Fibroblast of upper back skin (primary cell): ENCODE measurements at places on chromosomes 6 and 20.
A peak's percentile ranks its signal among the peaks of the same experiment; 100 is the strongest.

GRCh38 chr20:32494483-32495216, 90.5 kb downstream of the NOL4L start:
- DNase-seq = no peak

GRCh38 chr20:21623074-21623780, 82.2 kb upstream of the PAX1 start:
- no peak for DNase-seq

GRCh38 chr6:44702292-44702691, 314.8 kb downstream of the CDC5L start:
- peak; percentile 62 for DNase-seq

DNA sequence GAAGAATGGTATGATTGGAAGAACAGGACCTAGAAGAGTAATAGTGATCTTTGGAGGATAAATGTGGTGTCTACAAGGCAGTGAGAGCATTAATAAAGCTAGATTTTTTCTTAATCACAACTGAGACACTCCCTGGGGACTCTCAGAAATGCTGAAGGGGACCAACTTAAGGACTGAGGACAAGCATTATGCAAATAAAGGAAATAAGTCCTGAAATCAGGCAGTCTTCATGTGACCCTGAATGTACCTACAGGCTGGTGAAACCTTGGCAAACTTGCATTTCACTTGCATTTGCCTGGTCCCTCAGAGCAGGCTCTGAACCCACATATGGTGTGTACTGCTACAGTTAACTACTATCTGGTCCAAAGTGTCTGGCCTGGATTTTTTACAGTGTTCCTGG, 19.3 kb upstream of the TTK start:
- DNase-seq = no peak

DNA sequence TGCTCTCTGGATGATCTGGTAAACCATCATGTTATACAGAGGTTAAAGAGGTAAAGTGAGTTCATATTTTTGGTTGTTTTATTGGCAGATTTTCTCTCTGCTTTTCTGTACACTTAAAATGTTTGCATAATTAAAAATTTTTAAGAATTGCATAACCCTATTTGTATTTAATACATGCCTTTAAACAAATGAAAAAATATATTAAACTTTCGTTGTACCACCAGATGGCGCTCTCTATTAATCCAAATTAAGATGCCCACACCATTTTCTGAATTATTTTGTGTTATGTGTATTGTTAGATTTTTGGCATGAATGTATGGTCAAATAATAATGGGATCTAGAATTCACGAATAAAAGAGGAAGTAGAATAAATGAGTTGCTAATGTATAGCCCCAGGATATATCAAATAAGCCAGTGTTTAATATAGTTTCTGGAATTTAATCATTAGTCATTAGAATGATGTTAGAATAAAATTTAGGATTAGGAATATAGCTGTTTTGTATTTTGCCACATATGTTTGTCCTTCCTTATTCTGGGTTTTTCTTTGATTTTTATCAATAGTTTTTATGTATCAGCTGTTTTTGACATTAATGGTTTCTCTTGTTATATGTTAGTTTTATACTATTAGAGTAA, 38.9 kb downstream of the SMAP1 start:
- DNase-seq = peak; percentile 35

DNA sequence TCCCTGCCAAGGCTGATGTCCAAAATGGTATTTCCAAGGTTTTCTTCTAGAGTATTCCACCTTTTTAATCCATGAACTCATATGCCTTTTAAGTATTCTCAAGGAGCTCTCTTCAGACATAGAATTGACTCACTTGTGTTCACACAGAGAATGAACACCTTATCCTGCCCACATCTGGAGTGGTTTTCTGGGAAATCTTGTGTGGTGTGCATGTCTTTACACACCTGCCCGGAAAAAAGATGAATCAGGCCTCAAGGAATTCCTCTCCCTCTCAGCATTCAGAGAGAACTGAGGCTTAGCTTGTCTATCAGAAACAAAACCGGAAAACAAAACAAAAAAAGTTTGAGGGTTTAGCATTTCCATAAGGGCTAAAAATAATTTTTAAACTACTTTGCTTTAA, 148.8 kb downstream of the TFAP2A start:
- DNase-seq = no peak
